ENCODE measurements at places on chromosomes 2 and 18.

- no peak for DNase-seq
Observed at GRCh38 chr2:80896576-80896975, 592.0 kb upstream of the LRRTM1 start.

DNA sequence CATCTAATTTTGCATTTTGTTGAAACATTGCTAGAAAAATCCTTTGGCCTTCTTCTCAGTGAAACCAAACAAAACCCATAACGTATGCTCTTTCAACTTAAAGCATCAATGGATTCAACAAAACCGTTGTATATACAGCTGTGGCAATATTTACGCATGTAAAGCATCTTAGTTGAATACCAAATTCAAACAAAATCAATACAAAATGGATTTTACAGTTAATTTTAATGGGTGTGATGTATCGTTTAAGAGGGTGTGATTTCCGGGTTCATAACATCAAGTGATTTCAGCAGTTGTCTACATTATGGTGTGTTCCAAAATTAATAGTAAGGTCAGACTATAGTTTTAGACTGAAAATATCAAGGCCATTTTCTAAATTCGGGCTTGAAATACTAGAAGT, 198.2 kb downstream of the TGIF1 start:
- no peak for DNase-seq

GRCh38 chr2:138949517-138949916, 169.3 kb upstream of the NXPH2 start:
- no peak for DNase-seq

DNA sequence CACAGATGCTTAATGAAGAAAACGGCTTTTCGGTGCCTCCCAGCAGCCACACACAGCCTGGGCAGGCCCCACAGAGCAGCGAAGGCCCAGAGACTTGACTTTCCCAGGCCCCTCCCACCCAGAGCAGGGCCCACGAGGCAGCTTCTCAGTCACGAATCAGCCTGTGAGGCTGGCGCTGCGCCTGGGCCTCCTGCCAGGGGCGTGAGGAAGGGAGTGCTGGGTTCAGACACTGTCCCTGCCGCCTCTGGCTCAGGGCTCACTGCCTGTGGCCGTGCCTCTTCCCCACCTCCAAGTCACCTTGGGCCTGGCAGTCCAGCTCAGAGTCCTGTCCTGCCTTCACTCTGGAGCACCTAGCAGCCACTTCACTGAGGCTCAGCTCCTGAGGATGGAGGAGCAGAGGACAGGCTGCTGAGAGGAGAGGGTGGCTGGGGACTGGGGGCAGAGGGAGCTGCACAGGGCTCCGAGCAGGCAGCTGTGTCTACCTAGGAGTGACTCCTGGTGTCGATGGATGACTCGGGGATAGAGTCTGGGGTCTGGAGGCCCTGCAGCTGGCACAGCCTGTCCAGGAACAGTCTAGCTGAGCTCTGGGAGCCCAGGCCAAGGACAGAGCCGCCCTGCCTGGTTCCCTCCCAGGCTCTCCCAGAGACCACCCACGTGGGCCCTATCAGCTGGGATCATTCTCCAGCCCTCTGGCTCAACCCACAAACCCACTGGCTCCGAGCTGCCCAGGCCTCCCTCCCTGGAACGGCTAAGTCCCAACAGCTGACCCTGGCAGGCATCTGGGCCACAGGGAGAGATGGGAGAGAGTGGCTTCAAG, 36.4 kb upstream of the FOSL2 start:
- DNase-seq: peak; percentile 3

DNA sequence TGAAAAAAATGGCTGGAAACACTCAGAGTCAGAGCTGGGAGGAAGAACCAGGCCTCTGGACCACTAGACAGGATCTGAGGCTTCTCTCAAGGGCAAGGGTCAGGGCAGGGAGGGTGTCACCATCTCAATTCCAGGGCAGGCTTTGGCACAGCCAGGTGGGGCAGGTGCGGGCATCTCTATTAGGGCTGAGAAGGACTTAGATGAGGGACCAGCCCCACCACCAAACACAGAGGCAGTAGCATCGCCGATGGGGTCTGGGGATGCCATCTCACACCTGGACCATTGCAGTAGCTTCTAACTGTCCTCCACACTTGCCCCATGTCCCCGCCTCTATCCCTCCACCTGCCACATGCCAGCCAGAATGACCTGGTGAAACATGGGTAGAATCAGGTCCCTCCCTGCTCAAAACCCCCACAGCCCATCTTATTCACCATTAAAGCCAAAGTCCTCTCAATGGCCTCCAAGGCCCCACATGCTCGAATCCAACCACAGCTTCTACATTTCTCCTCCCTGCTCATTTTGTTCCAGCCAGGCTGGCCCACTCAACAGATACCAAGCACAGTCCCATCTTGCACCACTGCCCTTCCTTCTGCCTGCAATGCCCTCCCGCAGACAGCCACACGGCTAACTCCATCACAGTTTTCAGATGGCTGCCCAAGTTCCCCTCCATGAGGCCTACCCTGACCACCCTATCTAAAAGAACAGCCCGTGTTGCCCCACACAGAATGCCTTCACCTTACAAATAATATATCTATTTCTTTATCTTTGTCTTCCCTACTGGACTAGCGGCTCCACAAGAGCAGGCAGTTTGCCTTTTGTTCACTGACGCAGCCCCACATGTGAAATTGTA, 177.4 kb downstream of the SMAD2 start:
- no peak for DNase-seq

DNA sequence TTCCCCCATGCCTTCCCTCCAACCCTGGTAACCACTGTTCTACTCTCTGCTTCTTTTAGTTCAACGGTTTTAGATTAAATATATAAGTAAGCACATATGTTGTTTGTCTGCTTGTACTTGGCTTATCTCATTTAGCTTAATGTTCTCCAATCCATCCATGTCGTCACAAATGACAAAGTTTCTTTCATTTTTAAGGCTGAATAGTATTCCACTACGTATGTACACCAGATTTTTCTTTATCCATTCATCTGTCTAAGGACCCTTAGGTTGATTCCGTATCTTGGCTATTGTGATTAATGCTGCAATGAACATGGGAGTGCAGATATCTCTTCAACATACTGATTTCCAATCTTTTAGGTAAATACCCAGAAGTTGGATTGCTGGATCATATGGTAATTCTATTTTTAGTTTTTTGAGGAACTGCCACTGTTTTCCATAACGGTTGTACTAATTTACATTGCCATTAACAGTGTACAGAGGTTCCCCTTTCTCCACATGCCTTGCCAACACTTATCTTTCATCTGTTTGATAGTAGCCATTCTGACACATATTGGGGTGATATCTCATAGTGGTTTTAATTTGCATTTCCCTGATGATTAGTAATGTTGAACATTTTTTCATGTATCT, 8.1 kb downstream of the ASB3 start:
- DNase-seq: no peak

DNA sequence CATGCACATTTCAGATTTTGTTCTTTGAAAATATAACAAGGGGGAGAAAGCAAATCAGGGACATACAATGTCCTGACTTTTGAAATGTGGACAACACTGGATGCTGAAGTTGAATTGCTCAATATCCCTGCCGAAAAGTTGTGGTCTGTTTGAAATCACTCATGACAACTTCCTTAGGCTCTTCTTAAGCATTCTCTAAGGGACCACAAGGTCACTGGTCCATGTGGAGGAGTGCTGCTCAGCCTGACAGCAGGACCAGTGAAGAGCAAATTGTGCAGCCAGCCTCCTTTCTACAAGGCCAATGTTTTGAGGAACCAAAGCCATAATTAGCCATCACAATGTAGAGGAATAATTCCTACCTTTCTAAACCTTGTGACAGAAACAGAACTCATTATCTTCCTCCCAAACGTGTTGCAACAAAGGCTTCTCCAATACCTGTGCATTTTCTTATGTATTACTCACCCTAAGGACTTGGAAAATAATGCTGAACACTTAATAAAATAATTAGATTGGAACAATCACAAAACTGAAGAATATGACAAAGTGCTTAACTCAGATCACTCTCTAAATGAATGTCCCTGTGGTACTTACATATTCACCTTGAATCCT, 1477.6 kb upstream of the NXPH2 start:
- no peak for DNase-seq

DNA sequence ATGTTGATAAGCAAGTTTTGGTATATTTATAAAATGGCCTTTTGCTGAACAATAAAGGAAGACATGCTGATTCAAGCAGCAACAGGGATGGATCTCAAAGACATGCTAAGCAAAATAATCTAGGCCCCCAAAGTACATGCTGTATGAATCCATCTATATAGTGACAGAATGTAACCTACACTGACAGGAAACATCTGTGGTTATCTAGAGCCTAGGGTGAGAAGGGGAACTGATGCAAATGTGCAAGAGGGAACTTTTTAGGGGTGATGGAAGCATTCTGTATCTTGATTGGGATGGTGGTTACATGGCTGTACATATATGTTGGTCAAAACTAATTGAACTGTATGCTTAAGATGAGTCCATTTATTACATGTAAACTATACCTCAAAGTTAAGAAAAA, 24.2 kb downstream of the CNRIP1 start:
- DNase-seq: no peak

- DNase-seq: no peak
Observed at GRCh38 chr2:23478933-23479683, 94.1 kb downstream of the KLHL29 start.

DNA sequence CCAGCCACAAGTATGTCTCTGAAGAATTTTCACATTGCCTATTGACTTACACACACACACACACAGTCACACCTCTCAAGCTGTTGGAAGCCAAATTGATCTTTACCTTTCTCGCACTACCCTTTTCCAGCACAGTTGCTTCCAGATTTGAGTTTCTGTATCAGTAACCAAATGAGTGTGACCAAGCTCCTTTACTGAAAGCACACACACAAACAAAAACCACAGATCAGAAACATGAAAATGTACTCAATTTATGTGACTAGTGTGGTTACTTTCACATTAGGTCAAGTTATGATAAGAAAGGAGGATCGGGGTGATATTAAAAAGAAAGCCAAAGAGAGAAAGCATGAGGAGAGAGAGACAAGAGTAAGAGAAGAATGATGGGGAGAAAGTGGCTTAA, 993.9 kb upstream of the POU3F3 start:
- DNase-seq: no peak

GRCh38 chr18:44842588-44843412, 162.1 kb downstream of the SETBP1 start:
- DNase-seq: no peak

DNA sequence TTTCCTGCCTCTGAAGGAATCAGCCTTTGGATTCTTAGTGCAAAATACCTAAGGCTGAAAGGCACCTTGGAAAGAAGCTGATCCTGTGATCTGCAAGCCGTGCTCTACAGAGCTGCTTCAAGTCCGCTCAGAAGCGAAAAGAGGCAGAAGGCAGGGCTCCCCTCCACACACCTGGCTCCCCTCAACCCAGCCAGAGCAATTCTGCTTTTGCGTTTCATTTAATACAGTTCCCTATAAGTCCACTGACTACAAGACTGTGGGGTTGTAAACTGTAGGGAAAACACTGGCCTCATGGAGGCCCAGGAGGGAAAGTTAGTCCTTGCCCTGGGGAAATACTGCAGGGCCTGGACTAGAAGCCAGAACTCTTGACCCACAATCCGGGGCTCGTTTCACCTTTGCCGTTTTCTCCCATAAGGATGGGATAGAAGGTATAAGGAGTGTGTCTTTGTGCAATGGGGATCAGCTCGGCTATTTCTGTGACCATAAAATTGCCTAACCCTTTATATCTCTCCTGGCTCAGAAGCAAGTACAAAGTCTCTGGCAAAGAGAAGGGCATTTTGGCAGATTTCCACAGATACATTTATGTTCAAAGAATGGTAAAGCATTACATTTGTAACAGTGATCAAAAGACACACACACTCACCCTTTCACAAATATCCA, 95.8 kb upstream of the TEX51 start:
- DNase-seq: no peak

- DNase-seq: no peak
Observed at GRCh38 chr2:168613551-168613950, 157.5 kb downstream of the CERS6 start.

- DNase-seq: no peak
Observed at GRCh38 chr2:111923276-111923804, 24.9 kb downstream of the MERTK start.

- no peak for DNase-seq
Observed at GRCh38 chr18:48955830-48956261, 5.1 kb upstream of the SMAD7 start.

DNA sequence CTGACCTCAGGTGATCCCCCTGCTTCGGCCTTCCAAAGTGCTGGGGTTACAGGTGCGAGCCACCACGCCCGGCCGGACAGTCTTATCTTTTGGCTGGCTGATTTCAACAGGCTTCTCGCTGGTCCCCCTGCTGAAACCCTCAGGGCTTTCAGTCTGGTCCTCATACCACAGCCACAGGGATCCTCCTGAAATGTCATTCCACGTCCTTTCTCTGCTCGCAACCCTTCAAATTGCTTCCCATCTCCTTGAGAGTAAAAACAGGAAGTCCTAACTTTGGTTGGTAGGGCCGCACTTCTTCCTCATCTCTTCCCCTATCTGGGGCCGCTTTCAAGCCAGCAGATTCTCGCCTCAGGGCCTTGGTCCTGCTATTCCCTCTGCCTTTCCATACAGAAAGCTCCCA, 1.4 kb upstream of the CAB39 start:
- no peak for DNase-seq

GRCh38 chr2:85523062-85523902, 15.7 kb upstream of the MAT2A start:
- DNase-seq: no peak

DNA sequence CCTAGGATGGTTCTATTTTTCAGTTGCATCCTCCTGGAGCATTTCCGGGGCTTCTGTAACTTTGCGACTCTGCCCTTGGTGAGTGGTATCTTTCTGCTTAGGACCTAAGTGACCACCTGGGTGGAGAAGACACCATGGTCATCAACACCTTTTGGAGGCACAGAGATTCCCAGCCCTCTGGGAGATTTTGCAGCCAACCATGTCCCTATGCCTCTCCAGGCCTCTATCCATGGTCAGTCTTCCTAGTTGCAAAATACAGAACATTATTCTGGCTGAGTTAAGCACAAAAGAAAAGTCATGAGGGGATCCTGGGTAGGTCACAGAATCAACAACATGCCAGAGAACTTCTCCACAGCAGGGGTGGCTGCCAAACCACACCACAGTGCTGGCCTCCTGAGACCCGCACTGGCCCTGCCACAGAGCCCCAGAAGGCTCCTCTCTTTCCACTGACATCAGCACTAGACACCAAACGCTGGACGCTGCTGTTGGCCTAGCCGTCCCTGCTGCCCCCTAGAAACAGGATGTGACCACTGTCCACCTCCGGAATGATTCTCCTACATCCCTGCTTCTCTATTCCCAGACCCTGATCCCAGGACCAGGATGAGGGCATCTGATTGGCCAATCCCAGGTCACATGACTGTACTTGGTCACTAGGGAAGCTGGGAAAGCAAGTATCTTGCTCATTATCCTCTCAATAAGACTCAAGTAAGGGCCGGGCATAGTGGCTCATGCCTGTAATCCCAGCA, 47.7 kb downstream of the SMAD7 start:
- no peak for DNase-seq

Measured in amygdala (tissue), 56 donors.